ENCODE measurements at places on chromosomes 12 and 14. TPM values are rescaled to one million over a fixed set of nuclear protein-coding genes. Genes with fewer than 3 reads are reported as not detected.

Gene REP15
- 4.0 TPM for total RNA-seq

Gene SRRM4
- under 0.01 TPM for total RNA-seq

DNA sequence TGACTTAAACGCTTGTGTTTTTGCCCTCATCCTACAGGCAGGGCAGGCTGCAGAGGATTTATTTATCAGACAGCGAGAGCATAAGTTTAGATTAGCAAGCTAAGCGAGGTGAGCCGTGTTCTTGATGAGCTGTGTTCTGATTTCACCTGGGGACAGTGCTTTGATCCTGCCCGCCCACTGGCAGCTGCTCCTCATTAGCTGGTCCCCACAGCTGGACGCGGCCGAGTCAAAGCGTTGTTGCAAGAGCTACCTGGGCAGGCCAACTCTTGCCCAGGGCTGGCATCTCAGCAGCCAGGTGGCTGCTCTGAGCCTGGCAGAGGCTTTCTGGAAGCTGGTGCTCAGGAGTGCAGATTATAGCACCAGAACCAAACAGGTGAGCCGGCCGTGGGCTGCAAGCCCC lies 46.8 kb upstream of the BEGAIN start:
- no peak for DNase-seq

- peak; percentile 53 for DNase-seq
These were observed 10.7 kb upstream of the ATP2A2 start for GRCh38 chr12:110270125-110270962.

GRCh38 chr12:19002216-19002615 lies 127.3 kb upstream of the PLEKHA5 start:
- DNase-seq: peak; percentile 51
